Muscle of leg (tissue), 16 donors: ENCODE measurements at places on chromosomes 1 and 21.
A peak's percentile ranks its signal among the peaks of the same experiment; 100 is the strongest.

DNA sequence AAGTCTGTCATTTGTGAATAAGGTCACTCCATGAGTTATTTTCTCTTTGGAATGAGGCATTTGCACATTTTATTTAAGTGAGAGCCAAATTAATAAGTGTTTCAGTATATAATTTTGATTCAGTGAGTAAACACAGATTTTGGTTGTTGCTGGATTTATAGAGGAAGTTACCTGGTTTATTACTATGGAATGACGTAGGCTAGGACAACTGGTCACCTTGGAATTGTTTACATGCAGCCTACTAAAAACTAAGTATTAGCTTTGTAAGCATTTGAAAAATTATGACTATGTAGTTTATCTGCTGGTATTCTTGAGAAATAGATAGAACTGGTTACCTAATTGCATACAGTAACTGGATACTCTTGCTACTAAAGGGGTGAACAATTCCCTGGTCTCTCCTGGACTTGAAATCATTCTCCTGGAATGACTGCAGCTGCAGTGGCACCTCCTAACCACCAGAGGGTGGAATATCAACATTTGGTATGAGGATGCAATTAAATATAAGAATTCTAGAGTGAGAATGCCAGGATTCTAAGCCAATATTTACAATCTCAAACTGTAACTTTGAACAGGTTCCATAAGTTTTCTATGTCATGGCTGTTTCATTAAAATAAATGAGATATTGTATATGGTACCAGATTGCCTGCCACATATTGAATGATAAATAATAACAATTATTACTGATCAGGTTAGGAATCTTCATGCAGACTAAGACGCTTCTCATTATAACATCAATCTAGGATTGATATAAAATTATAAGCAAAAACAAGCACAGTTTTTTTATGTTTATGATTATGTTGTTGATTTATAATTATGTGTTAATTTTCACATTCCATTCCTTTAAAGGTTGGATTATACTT is 3.5 kb upstream of the KRTAP27-1 start:
- DNase-seq = peak; percentile 14

GRCh38 chr1:99820546-99820945 is 29.6 kb upstream of the AGL start:
- no peak for DNase-seq

- DNase-seq = peak; percentile 48
These were observed 43.6 kb upstream of the ROR1 start for GRCh38 chr1:63730211-63730610.

- DNase-seq = no peak
These were observed 27.2 kb upstream of the ATP1A1 start for GRCh38 chr1:116345843-116346242.

GRCh38 chr1:163824006-163824405 is 502.3 kb downstream of the NUF2 start:
- peak; percentile 36 for DNase-seq

DNA sequence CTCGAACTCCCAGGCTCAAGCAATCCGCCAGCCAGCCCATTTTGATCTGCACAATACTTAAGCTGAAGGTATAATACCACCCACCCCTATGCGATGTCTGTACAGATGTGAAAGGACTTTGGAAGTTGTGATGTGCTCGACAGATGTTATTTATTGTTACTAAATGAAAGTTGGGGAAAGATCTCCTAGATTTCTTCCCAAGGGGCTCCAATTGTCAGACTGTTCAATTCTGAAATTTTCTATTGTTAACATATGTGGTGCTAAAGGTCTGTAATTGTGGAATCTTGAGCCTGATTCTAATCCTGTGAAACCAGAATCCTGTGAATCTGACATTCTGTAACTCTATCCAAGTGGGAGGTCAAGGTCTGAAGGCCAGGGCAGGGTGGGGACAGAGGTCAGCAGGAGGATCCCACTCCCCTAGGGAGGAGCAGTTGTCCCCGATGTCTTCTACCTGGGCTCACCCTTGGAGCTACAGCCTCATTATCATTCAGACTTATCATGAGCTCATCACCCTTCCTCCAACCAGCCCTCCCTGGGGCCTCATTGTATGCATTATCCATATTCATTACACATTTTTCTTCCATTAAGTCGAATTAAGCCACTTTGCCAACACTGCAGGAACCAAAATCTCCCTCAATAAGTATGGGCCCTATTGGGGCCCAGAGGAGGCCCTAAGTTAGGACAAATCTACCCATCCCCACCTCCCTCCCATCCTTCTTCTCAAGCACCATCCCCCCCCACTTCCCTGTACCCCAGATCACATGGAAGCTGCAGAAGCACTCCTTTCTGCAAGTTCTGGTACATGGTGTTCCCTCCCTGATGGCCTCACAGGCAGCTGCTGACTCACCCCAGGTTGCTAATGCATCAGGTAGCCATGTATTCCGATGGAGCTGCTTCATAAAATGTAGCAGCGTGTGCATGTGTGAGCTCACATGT is 32.3 kb downstream of the SHISAL2A start:
- peak; percentile 81 for DNase-seq

DNA sequence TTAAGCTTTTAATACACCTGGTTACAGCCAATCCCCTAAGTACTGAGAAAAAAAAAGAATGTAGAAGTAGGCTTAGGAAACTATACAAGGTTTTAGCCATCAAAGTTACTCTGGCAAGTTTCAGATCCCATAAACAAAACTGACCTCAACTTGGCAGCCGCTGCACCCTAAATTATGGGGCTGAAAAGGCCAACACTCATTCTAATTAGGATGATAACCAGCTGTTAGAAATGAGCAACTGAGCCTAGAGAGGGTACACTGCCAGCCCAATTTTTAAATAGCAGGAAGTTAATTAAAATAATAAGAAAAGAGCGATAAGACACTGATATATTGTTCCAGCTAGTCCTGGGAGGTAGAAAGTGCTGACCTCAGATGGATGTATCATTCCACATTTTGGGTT is 105.7 kb upstream of the VAV3 start:
- DNase-seq = no peak

DNA sequence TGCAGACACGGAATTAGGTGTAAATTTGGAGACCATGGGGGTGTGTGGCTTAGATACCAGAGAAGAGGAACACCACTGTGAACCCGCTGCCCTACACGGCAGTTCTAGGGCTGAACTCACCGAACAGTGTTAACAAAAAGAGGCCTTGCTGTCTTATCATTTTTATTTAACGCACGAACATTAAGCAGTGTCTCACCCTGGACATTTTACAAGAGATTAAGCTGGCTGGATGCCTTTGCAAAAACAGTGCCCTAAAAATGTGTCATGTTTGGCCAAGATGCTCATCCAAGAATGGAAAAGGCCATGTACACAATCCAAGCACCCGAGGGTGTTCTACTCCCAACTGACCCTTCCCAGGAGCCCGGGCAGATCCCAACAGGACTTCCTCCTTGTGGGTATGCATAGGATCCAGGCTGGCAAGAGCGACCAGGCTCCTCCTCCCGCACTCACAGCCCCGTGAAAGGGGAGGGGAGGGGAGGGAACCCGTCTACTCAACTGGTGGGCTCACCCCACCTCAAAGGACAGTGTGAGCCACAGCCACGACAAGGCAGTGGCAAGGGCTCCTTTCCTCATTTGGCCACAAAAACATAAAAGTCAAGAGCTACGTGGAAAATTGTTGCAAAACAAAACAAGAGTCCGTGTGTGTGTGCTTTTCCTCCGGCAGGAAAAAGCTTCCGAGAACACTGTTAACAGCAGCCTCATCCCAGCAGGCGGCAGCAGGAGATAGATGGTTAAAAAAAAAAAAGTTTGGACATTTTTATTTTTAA is 20.3 kb downstream of the C2CD2 start:
- peak; percentile 42 for DNase-seq

DNA sequence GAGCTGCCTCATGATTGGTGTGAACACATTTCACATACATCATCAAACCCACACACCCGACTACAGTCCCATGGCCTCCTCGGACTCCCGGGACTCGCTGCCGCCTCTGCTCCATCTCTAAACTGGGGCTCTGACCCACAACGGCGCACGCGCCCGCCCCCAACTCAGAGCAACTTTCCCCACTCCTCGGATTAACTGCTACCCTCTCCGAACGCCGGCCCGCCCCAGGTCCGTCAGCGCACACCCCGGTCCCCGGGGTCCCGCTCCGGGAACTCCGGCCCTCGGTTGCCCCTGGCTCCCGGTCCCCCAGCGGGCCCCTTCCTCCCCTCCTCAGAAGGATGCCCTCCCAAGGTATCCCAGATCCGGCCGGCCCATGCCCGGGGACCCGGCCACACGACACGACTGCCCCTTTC is 740 bp downstream of the DSTYK start:
- peak; percentile 32 for DNase-seq

- DNase-seq = no peak
These were observed 206.4 kb upstream of the FOXD3 start for GRCh38 chr1:63116016-63116415.

DNA sequence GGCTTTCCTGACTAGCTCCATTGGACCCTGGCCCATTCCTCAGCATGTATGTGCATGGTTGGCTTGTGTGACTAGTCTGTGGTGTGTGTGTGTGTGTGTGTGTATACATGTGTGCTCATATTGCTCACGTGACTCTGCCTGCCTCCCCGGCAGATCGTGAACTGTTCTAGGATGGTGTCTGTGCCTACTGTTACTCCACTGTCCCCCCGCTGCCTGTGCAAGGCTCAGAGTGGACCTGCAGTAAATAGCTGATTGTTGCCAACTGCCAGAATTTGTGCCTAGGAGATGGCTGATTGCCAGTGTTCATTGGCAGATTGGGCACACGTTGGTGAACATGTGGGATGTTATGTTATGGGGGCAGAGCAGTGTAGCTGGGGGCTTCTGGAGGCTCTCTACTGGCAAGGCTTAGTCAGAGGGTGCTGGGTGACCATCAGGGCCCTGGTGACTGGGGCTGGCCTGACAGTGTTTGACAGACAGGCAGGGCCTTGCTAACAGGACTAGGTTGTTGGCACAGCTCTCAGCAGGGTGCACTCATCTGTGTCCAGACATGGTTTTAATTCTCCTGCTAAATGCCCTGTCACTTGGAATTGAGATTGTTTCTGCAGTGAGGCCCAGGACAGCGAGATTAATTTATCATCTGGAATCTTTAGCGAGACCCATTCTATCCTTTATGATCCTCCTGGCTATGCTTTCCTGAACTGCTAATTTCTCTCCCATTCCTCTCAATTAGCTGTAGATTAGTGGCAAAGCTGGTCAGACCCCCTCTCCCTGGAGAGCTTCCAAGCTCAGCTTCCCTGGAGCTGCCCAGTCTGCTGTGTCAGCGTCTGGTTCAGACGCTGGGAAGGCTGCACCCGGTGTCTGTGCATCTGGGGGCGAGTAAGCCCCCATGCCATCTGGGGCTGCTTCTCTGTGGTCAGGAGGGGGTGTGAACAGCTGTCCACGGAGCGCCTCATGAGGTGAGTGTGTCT is 20.8 kb downstream of the SLC6A17 start:
- DNase-seq = peak; percentile 12

GRCh38 chr1:20102875-20103274 is 16.5 kb downstream of the PLA2G2D start:
- DNase-seq = no peak

DNA sequence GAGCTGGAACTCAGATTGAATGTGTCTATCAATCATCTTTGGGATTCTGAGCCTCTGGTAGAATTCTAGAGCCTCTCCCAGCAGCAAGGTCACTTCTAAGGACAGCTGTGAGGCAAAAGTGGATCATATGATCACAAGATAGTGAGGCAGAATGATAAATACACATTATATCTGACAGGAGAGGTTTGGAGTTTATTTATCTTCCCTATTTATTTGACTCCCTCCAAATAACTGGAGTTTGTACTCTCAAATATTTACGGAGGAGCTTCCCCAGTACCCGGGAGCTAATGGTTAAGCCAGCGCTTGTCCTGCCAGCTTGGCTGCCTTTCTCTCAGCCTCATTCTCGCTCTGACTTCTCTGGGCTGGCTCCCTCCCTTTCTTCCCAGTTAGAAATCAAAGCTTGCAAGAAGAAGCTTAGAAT is 2.3 kb downstream of the HMGCS2 start:
- DNase-seq = no peak

GRCh38 chr1:15289251-15289651 is 42.2 kb downstream of the FHAD1 start:
- no peak for DNase-seq

DNA sequence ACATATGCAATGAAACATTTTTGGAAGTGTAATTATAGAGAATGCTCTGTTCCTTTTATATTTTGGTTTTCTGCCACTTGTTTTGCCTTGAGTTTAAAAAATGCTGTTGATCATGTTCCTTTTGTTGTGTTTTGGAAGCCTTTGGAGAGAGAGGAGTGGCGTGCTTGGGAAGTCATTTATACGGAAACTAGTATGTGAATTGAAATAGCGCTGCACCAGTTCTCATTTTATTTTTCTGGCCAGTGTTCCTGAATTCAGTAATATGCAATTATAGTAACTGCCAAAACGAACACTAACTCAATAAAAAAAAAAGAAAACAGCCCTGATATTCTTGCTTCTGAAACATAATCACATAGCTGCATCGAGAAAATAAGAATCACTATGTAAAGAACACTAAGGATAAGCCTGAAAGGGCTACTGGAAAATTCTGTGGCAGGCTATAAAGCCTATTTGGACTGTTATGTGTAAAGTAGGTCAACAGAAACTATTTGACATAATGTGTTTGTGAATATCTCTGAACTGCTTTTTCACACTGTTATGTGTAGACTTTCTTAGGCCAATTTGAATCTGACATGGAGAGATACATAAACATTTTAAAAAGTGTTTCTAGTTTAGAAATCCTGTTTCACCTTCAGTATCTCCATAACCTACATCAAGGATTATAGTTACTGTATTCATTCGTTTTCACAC is 742.0 kb downstream of the KCNT2 start:
- peak; percentile 54 for DNase-seq

DNA sequence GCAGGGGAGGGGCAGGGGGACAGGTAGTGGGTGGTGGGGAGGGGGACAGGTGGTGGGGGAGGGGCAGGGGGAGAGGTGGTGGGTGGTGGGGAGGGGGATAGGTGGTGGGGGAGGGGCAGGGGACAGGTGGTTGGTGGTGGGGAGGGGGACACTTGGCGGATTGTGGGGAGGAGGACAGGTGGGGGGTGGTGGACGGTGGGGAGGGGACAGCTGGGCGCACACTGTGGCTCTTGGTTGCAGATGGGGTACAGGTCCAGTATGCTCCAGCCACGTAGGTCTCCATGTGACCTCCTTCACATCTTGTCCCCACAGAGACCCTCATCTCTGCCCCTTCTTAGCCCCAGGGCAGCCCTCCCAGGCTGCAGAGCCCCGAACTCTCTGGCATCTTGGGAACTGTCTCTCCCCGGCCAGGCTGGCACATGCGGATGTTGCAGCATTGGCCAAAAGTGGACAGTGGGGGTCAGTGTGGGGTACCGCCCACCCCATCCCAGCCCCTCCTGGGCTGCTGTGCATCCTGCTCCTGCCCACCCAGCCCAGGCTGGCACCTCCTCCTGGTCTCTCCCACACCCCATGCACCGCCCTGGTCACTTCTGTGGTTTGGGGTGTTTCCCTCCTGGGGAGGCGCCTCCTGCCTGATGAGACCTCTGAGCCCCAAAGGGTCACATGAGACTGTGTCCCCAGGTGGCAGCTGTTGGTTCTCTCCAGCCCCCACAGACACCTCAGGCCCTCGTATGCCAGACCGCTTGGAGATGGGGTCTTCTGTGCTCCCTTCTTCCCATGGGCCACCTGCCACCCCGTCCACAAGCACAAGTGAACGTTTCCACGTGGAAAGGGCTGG is 7.6 kb upstream of the SLC19A1 start:
- no peak for DNase-seq
